ENCODE measurements at places on chromosomes 4 and X. TPM values are rescaled to one million over a fixed set of nuclear protein-coding genes. Genes with fewer than 3 reads are reported as not detected.

The PPP2R2C gene
- polyA plus RNA-seq = not detected

The GRK4 gene
- 1.0 TPM for polyA plus RNA-seq

The SPACA5 gene
- polyA plus RNA-seq = 0.87 TPM

The TCEAL7 gene
- not detected for polyA plus RNA-seq

The CT45A5 gene
- polyA plus RNA-seq = not detected

The BGN gene
- not detected for polyA plus RNA-seq

The GYPE gene
- polyA plus RNA-seq = 11.2 TPM

The CXorf49 gene
- polyA plus RNA-seq = not detected

The TASL gene
- polyA plus RNA-seq = 39.8 TPM

The TLR10 gene
- polyA plus RNA-seq = 180 TPM

DNA sequence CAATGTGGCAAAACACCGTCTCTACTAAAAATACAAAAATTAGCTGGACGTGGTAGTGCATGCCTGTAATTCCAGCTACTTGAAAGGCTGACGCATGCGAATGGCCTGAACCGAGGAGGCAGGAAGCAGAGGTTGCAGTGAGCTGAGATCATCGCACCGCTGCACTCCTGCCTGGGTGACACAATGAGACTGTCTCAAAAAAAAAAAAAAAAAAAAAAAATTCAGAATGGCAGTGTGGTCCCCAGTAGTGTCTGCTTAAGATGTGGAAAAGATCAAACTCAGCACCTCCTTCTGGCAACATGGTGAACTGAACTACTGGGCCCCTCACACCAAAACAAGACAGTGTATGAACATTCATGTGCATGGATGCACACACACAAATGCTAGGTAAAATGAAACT lies 32.2 kb downstream of the SMS start:
- peak; percentile 23 for DNase-seq

DNA sequence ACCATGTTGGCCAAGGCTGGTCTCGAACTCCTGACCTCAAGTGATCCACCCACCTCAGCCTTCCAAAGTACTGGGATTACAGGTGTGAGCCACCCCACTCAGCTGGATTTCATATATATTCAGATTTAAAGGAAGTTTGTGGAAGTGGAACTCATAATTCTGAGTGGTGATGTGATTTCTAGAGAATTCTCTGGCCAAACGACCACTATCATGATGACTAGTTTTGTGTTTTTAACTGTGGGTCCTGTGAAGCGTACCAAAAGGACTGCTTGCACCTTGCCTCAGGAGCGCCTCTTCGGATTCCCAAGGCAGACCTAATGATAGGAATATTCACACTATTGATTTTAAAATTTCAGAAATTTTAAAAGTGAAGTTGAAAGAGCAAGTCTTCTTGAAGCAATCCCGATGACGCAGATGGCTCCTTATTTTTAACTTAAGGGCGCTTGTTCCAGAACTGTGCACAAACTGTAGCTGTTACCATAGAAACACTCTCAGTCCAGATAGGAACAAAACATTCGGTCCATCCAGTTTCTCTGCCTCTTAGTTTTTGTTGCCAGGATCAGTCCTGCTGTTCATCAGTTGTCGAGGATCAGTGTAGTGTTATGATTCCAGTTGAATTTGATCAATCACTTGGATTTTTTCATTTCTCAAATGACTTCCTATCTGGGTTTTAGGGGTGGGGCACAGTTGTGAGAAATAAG lies 51.7 kb upstream of the CLCN4 start:
- no peak for DNase-seq

GRCh38 chr4:123577225-123577906 lies 180.8 kb downstream of the SPRY1 start:
- DNase-seq = no peak

- no peak for DNase-seq
Observed at GRCh38 chr4:184252136-184253071, 34.7 kb upstream of the ENPP6 start.

DNA sequence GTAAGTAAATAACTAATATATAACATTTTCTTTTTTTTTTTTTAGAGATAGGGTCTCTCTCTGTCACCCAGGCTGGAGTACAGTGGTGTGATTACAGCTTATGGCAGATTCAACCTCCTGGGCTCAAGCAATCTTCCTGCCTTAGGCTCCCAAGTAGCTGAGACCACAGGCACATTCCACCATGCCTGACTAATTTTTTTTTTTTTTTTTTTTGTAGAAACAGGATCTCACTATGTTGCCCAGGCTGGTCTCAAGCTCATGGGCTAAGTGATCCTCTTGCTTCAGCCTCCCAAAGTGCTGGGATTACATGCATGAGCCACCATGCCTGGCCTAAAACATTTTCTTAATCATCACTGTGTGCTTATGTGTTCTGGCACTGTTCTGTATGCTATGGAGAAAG lies 32.8 kb downstream of the MGARP start:
- no peak for DNase-seq

DNA sequence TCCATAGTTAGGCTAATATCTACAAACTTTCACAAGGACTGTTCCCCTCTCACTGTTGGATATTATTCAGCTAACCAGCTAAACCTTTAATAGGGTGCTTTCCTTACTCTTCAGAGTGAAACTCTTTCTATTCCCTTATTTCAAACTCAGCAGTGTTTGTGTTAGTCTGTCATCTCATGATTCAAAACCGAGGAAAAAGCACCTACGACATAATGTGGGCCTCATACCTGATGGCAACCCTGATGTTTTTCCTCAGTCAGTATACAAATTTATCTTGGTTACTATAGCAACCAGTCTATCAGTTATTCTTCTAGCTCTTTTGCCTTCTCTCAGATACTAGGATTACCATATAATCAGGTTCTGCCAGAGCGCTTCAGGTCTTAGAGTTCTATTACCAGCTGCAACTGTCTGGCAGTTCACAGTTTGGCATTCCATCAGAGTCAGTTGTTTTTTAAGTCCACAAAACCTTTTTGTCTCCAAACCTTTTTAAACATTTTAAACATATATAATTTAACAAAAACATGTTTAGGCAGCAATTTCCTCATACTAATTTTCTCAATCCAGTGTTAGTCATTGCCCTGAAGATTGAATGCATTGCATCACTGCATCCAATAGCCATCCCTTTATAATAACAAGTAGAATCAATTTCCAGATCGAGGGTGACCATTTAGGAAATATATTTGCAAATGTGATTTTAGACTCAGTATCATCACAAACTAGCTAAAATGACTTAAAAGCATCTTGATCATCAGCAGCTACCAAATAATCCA lies 7.4 kb downstream of the WDR44 start:
- DNase-seq = no peak

GRCh38 chr4:185120631-185120946 lies 22.5 kb upstream of the SLC25A4 start:
- no peak for DNase-seq

- DNase-seq = no peak
Observed at GRCh38 chrX:77493677-77494553, 46.7 kb downstream of the FGF16 start.

- no peak for DNase-seq
Observed at GRCh38 chrX:40209951-40210617, 112.3 kb upstream of the BCOR start.

DNA sequence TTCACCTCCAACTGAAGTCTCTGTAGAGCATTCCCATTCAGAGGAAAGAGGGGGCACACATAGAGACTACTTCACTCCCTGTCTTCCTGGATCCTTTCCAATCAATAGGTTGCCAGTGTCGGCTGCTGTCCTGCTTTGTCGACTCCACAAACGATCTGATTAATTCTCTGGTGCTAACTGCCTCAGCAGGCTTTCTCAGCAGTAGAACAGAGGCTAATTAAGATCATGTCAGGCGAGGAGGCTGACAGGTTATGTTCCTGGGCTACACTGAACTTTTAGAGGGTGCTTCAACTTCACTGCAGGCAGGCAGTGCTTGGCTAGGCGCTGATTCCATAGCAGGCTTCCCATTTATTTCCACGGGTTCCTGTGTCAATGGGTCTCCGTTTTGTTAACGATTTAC lies 79.2 kb downstream of the GRIA3 start:
- no peak for DNase-seq

- DNase-seq = no peak
Observed at GRCh38 chr4:150679765-150680343, 97.9 kb downstream of the MAB21L2 start.

- no peak for DNase-seq
Observed at GRCh38 chrX:141314441-141314840, 72.1 kb upstream of the SPANXC start.

DNA sequence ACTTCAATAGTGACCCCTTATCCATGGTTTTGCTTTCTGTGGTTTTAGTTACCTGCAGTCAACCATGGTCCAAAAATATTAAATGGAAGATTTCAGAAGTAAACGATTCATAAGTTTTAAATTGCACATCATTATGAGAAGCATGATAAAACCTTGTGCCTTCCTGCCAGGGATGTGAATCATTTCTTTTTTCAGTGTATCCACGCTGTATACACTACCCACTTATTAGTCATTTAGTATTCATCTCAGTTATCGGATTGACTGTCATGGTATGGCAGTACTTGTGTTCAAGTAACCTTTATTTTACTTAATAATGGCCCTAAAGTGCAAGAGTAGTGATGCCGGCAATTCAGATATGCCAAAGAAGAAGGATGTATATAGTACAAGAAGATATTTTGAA lies 37.7 kb upstream of the TASL start:
- no peak for DNase-seq

DNA sequence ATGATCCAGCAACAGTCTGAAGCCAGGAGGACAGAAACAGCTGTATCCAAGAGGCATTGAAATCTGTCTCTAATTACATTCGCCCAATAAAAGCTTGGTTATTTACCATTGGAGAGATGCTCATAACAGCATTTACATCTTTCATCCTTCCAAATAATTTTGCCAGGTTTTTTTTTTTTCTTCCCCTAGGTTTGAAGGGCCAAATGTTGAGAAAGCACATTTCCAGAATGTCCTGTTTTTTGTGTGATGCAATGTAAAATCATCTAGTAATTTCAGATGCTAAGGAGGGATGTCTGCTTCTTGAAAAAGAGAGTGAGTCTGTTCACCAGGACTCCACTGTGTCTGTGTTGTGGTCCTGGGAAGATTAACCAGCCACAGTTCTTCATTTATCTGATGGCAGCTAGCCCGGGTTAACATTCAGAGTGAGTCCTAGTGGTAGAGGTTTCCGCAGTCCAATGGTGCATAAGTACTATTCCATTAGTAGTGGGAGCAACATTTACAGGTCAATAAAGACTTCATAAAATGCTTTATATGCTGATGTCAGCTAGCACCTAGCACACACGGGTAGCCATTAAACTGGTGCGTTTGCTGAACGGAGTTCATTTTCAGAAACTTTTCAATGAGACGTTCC lies 406.8 kb downstream of the STIM2 start:
- DNase-seq = no peak

DNA sequence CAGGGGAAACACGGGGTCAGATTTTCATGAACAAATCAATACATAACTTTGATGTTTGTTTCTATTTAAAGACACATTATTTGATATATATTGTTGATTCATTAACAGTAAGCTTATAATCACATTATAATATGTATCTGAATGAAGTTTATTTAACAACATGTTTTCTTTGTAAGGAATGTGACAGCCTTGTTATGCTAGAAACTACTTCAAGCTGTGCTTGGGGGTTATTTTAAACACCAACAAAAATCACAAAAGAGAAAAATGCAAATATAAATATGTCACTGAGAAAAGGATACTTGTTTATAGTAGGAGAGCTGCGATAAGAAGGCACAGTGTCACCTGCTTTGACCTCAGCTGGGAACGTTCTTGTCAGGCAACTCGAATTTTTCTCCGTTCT lies 354.6 kb upstream of the AGA start:
- no peak for DNase-seq

DNA sequence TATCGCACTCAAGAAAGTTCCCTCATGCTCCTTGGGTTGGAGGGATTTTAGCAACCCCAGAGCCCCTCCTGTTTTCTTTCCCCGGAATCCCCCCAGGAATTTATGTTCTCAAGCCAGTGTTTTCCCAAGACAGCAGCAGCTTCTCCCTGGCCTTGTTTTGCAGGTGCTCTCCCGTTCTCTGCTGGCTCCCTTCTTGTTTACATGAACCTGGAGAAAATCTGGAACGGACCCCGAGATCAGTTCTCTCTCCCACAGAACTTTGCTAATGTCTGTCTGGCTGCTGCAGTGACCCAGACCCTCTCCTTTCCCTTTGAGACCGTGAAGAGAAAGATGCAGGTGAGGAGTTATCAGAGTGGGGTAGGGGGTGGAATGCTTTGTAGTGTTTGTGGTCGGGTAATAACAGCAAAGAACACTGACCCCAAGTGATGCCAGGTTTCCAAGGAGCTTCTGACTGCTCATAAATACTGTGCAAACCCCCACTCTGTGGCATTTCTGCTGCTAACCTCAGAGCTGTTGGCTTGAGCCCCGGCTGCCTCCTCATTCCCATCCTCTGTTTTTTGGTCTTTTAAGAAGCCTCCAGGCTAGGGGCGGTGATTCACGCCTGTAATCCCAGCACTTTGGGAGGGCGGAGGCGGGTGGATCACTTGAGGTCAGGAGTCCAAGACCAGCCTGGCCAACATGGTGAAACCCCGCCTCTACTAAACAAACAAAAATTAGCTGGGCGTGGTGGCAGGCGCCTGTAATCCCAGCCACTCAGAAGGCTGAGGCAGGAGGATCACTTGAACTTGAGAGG lies 11.1 kb downstream of the SLC25A43 start:
- no peak for DNase-seq

- no peak for DNase-seq
Observed at GRCh38 chrX:20032201-20032600, 41.3 kb upstream of the BCLAF3 start.

DNA sequence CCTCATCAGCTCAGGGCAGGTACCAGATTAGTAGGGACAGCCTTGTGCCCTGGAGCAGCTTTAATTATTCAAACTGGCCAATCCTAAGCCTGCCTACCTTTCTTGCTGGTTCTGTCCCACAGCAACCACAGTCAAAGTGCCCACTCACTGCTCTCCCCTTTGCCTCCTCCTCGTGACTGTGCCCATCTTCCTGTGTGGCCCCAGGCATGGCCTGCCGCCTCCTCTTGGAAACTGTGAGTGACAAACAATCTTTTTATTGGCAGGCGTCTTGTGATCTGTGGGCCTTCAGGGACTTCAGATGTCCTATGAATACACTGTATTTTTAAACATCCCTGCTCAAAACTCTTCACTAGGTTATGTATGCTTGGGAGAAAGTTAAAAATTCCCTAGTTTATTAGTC lies 22.8 kb upstream of the NSG1 start:
- no peak for DNase-seq

DNA sequence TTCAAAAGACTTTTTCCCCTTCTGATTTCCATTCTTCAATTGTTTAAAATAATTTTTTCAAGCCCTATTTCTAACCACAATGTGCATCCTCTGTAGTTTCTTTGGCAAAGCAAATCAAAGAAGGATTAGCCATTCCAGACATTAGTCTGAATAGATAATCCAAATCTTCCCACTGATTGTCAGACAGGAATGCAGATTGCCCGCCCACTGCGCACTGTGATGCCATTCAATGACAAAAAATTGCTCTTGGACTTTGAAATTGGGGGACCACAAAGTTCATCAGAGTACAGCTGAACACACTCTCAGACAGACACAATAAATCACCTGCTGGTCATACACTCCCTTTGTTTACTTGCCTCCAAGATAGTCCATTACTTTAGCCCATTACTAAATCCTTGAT lies 216.5 kb upstream of the DKK2 start:
- DNase-seq = no peak

GRCh38 chr4:24144381-24144780 lies 254.5 kb upstream of the PPARGC1A start:
- no peak for DNase-seq
